ENCODE measurements at places on chromosomes 11 and 22. TPM values are rescaled to one million over a fixed set of nuclear protein-coding genes. Genes with fewer than 3 reads are reported as not detected.

- DNase-seq, result no peak
Measured at GRCh38 chr22:23364389-23364788, 184.1 kb downstream of the BCR start.

GRCh38 chr11:4643076-4643475 is 706 bp upstream of the OR51E1 start:
- DNase-seq, result no peak

DNA sequence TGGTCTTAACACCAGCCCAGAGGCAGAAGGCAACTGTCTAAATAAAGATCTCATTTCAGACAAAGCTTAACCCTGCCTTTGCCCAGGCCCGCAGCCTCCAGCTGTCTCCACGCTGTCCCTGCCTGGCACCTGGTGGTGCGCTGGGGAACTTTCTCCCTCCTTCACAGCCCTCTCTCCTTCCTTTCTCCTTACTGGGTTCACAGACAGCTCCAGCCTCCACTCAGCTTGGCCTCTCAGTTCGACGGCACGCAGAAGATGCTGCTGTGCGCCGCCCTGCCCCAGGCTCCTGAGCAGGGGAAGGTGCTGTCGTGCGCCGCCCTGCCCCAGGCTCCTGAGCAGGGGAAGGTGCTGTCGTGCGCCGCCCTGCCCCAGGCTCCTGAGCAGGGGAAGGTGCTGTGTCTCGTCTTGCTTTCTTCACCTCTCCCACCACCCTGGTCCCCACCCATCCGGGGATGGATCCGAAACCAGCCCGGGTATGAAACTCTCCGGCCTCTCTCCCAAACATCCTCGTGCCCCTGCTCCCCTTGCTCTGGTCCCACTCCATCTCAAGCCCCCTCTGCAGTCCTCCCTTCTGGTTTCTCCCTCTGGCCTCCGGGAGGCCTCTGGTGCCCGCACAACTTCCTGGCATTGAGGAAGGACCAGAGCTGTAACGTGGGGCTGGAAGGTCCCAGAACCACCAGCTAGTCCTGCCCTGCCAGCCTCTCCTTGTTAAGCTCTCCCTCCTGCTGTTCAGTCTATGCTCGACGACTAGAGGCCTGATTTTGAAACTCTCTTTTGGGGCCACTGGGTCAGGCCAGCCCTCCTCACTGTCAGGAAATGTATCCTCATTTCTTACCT is 22.9 kb upstream of the JAM3 start:
- DNase-seq, result no peak

- no peak for DNase-seq
Measured at GRCh38 chr11:47148270-47148669, 28.4 kb downstream of the ARFGAP2 start.

- DNase-seq, result no peak
Measured at GRCh38 chr22:46584081-46584921, 35.9 kb upstream of the GRAMD4 start.

- DNase-seq, result no peak
Measured at GRCh38 chr22:24290459-24290858, 19.8 kb downstream of the SPECC1L start.

- no peak for DNase-seq
Measured at GRCh38 chr11:5368502-5369043, 15.0 kb upstream of the OR51M1 start.

The SCUBE1 gene
- 0.04 TPM for total RNA-seq

Measured in right atrium auricular region (tissue), 2 donors.